ENCODE measurements at places on chromosomes 12 and 14.

- no peak for DNase-seq
These were observed 310.1 kb downstream of the ETNK1 start for GRCh38 chr12:22935090-22935489.

- no peak for DNase-seq
These were observed 623.5 kb downstream of the FLRT2 start for GRCh38 chr14:86153480-86153879.

DNA sequence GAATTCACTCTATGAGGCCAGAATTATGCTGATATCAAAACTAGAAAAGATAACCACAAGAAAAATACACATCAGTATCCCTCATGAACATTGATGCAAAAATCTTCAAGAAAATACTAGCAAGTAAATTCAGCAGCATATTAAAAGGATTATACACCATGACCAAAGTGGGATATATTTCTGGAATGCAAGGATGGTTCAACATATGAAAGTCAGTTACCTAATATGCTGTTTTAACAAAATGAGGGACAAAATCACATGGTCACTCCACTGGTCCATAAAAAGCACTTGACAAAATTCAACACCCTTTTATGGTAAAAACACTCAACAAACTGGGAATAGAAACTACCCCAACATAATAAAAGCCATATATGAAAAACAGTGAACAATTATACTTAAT, 40.3 kb downstream of the TECPR2 start:
- DNase-seq, result no peak

GRCh38 chr14:69660344-69661193, 49.2 kb downstream of the SUSD6 start:
- DNase-seq, result no peak

GRCh38 chr12:103986829-103987228, 21.2 kb downstream of the TDG start:
- DNase-seq, result no peak

- no peak for DNase-seq
These were observed 1.8 kb downstream of the MON2 start for GRCh38 chr12:62468397-62468796.

- DNase-seq, result no peak
These were observed 479.1 kb downstream of the ATP23 start for GRCh38 chr12:58420503-58420902.

DNA sequence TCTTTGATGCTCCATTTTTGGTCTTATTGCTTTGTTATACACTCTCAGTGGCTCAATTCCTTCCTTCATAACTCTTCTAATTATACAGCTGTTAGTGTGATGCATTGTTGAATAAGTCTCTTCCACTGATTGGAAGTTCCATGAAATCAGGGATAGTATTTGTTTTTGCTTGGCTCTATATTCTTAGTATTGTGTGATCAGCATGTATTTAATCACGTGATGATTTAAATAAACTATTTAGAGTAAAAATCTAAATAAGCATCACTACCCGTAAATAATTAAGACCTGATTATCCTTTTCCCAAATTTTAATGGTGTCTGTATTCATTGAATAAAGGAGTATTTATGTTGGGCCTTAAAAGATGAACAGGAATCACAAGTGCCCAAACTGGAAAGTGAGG, 355.7 kb downstream of the NPAS3 start:
- DNase-seq, result no peak

- no peak for DNase-seq
These were observed 82.3 kb downstream of the RIMBP2 start for GRCh38 chr12:130633771-130634170.

DNA sequence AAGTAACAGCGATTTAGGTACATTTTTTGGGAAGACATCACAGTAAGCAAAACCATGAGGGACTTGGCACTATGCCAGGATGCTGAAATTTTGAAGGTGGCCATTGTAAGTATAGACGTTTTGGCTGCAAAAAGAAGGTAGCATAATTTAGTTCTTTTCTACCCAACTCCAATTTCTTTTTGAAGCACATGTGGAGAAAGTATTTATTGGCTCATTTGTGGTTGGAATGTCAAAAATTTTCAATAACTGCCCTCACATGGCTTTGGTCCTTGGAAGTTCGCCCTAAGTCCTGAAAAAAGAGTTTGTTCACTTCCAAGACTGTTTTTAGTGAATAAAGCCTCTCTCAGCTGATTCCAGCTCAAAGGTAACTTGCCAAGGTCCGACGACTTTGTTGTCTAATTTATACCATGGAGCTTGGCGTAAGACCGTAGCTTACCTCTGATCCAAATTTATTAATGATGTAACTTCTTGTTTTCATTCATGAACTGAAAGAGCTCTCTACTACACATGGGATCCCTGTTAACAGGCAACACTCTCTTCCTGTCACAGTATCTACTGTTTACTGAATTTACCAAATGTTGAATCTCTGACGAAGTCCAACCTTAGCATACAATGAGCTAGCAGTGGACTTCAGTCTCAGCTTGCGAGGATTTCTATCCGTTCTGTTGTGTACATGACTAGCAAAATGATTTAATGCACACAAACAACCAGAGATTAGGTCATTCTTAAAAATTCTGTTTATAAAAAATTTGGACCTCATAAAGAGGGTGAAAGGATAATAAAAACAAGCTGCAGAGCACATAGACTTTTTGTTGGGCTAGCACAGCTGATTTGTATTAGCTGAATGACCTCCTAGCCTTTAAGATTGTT, 49.0 kb downstream of the MSRB3 start:
- no peak for DNase-seq

DNA sequence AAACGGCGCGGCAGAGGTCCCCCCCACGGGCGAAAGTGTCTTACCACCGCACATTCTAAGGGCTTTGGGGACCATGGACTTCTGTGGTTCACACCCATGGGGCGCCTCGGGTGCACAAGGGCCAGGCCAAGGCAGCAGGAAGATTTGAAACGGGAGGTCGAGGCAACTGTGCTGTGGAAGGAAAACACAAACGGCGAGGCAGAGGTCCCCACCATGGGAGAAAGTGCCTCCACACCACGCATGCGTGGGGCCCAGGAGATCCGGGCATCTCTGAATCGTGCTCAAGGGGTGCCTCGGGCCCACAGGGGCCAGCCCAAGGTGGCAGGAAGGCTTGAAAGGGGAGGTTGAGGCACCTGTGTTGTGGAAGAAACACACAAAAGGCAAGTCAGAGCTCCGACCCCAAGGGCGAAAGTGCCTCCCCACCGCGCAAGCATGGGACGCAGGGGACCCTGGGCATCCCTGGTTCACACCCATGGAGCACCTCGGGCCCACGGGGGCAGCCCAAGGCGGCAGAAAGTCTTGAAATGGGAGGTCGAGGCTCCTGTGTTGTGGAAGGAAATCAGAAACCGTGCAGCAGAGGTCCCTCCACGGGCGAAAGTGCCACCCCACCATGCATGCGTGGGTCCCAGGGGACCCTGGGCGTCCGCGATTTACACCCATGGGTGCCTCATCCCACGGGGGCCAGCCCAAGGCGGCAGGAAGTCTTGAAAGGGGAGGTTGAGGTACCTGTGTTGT, 371.0 kb downstream of the ALG10 start:
- DNase-seq, result no peak

DNA sequence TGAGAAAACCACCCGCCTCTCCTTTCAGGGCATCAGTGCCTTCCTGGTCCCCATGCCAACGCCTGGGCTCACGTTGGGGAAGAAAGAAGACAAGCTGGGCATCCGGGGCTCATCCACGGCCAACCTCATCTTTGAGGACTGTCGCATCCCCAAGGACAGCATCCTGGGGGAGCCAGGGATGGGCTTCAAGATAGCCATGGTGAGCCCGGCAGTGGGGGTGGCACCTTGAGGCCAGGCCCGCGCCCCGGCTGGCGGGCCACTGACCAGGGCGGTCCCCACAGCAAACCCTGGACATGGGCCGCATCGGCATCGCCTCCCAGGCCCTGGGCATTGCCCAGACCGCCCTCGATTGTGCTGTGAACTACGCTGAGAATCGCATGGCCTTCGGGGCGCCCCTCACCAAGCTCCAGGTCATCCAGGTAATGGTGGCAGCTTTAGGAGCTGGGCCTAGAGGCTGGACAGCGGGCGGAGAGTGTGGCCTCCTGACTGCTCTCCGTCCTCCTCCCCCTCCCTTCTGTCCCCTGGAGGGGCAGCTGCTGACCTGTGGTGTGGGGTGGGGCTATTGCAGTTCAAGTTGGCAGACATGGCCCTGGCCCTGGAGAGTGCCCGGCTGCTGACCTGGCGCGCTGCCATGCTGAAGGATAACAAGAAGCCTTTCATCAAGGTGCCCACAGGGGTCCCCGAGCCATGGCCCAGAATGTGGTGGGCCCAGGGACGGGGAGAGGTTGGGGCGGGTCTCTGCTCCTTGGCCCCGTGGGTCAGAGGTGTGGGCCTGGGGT, 12.8 kb downstream of the ACADS start:
- DNase-seq, result no peak

Measured in OCI-LY7 (cell line).